Putamen (tissue), 1 donor: ENCODE measurements at places on chromosomes 6 and 20.

DNA sequence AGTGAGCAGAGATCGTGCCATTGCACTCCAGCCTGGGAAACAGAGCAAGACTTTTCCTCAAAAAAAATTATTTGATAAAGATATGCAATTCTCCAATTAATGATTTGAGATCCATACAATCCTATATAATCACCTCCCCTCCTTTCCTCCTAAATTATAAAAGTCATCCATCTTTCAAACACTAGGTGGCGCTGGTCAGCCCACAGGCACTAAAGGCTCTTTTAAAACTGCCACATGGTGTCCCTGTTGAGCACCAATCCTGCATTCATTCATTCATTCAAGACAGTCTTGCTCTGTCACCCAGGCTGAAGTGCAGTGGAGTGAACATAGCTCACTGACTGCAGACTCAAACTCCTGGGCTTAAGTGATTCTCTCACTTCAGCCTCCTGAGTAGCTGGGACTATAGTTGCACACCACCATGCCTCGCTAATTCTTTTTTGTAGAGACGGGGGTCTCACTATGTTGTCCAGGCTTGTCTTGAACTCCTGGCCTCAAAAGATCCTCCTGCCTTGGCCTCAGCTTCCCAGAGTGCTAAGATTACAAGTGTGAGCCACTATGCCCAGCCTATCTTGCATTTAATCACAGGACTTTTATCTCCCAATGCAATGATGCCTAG, 58.7 kb upstream of the SLC2A12 start:
- peak; percentile 37 for DNase-seq

DNA sequence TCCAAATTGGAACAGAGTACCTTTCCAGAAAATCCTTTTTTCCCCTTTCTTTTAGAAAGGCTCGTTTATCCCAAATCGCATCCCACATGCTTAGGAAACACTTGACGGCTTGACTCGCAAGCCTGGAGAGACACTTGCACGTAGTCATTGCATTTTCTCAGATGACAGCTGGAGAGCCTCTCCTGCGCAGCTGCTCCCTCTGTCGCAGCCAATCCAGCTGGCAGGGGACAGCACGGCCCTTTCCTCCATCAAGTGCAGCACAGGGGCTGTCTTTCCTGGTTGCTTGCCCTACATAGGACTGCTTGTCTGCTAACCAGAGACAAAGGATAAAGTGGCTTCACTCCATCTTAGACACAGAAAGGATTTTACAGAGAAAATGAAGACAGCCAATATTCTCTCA, 77.6 kb upstream of the RGS17 start:
- no peak for DNase-seq

GRCh38 chr20:44071057-44071456, 115.9 kb downstream of the JPH2 start:
- no peak for DNase-seq

GRCh38 chr20:38927902-38928578, 1.8 kb downstream of the FAM83D start:
- DNase-seq: no peak

- peak; percentile 63 for DNase-seq
These were observed 74.1 kb upstream of the NAA20 start for GRCh38 chr20:19943061-19943521.

GRCh38 chr6:147654103-147654845, 145.8 kb downstream of the SAMD5 start:
- no peak for DNase-seq

- DNase-seq: no peak
These were observed 124.8 kb downstream of the AHI1 start for GRCh38 chr6:135372758-135373157.

DNA sequence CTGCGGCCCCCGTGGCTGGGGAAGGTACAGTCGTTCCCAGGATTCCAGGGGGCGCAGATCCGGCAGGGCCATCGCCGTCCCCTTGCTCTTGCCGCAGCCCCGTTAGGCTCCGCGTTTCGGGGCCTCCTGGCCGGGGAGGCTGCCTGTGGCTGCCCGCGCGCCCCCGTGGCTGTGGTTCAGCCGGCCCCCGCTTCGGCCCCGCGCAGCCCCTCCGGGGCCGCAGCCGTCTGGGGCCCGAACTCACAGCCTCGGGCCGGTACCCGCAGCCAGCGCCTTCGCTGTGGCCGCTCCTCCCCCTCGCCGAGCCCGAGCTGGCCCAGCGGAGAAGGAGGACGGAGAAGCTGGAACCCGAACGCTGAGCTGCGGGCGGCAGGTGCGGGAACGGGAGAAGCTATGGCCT, 1826.9 kb upstream of the DEFB115 start:
- no peak for DNase-seq

GRCh38 chr6:6221787-6222535, 98.5 kb downstream of the F13A1 start:
- no peak for DNase-seq
